A549 treated with Hydrocortisone at 1 μM for 4 hours (cell line): ENCODE measurements at places on chromosomes 6 and 20. TPM values are rescaled to one million over a fixed set of nuclear protein-coding genes. Genes with fewer than 3 reads are reported as not detected.

Gene CFAP61
- 0.20 to 0.80 TPM (median 0.47 TPM) in 5 replicates for total RNA-seq

Gene CCM2L
- total RNA-seq: 0.28 to 0.68 TPM (median 0.36 TPM) in 5 replicates

Gene PLEKHG1
- total RNA-seq: 0.32 to 1.3 TPM (median 0.58 TPM) in 5 replicates

Gene MMP24
- 29.2 to 32.4 TPM (median 29.6 TPM) in 5 replicates for total RNA-seq

Gene LY6G6F
- total RNA-seq: not detected in 5 replicates

Gene IMPG1
- total RNA-seq: not detected in 5 replicates

Gene OTOR
- not detected in 5 replicates for total RNA-seq

Gene SYNDIG1
- 1.2 to 2.0 TPM (median 1.8 TPM) in 5 replicates for total RNA-seq
